IMR-90 (cell line): ENCODE measurements at places on chromosomes 1 and 21. TPM values are rescaled to one million over a fixed set of nuclear protein-coding genes. Genes with fewer than 3 reads are reported as not detected.

The TXNIP gene
- 60.0 and 77.2 TPM in 2 replicates for total RNA-seq

The TMEM82 gene
- total RNA-seq, result not detected in 2 replicates

The MX1 gene
- 1.9 and 2.5 TPM in 2 replicates for total RNA-seq

The MSH4 gene
- total RNA-seq, result under 0.01 TPM in 2 replicates

The UBIAD1 gene
- total RNA-seq, result 4.7 and 6.3 TPM in 2 replicates

The LRRC71 gene
- not detected in 2 replicates for total RNA-seq

DNA sequence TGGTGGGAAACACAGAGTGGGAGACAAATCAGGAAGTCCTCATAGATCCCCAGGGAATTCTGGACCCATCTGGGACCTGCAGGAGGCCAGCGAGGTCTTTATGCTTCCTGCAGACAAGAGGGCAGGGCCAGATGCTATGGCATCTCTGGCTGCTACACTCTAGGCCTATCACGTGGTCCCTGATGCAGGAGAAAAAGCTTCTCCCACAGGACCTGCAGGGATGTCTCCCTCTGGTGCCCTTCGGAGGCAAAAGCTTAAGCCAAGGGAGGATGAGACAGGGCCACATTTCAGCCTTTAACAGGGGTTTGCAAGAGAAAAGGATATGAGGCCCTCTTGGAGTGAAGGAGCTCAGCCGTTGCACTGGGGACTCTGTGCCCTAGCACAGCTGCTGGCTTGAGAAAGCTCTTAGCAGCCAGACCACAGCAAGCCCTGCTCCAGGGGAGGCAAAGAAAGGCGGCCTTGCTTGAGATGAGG lies 243.0 kb downstream of the C1orf94 start:
- no peak for DNase-seq

DNA sequence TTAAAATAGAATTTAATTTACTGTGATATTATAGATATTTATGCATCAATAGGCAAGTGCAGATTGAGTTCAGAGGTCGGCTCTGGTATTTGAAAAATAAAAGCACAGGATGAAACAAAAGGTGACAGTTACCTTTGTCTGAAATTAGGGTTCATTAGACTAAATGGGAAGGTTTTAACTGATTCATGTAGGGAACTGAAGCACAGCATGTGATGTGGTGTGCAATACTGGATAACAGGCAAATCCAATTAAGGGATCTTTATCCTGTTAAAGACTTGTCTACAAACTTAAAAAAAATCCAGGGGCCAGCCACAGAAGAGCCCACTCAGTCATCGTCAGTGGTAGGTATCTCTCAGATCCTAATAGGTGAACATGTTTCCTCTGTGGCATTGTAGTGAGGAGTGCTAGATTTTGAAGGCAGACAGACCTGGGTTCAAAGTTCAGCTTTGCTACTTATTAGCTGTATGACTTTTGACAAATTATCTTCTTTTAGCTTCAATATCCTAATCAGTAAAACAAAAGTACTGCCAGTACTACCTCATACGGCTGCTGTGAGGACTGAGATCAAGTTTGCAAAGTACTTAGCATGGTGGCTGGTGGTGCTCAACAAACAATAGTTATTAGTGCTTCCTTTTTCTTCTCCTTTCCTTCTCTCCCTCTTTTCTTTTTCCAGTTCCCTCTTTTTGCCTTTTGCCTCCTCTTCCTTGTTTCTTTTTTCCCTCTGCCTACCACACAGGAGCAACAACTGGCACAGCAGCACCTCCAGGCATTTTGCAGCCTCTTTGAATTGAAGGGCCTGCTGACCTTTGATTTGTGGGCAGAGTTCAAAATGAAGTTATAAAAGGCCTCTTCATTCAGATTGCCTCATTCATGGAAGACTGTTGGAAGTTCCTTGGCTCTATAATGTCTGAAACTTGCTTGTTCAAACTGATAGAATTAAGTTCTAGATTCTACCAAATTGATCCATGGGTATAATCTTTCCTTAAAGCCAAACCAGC lies 44.9 kb upstream of the FOXD3 start:
- no peak for DNase-seq

DNA sequence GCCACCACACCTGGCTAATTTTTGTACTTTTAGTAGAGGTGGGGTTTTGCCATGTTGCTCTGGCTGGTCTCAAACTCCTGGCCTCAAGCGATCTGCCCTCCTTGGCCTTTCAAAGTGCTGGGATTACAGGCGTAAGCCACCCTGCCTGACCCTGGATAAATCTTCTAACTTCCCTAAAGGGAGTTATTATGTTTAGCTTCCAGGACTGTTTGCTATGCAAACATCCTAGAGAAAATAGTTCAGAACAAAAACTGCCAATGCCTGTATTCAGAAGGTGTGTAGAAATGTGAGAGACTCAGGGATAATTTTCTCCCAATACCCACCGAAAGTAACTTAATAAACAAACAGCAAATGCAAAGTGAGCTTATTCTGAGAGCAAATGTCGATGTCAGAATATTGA lies 301.2 kb downstream of the TGFB2 start:
- DNase-seq, result no peak

GRCh38 chr1:170863621-170864020 lies 71.7 kb upstream of the MROH9 start:
- no peak for DNase-seq

GRCh38 chr1:176983731-176984130 lies 180.8 kb downstream of the ASTN1 start:
- no peak for DNase-seq

GRCh38 chr1:29499104-29499650 lies 262.9 kb downstream of the PTPRU start:
- DNase-seq, result no peak

DNA sequence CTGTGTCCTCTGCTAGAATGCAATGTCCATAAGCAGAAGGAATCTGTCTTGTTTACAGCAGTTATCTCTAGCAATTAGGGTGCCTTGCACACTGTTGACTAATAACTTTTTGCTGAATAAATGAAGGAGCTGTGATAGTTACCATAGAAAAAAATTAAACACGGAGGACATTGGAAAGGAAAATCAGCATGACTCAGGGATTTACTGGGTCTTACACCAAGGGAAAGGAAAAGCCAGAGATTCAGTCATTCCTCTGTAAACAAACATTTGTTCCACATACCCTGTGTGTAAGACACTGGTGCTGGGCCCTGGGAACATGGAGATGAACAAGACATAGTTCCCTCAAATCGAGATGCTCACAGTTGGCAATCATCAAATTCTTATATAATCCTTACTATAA lies 183.3 kb downstream of the PTGER3 start:
- peak; percentile 4 for DNase-seq

DNA sequence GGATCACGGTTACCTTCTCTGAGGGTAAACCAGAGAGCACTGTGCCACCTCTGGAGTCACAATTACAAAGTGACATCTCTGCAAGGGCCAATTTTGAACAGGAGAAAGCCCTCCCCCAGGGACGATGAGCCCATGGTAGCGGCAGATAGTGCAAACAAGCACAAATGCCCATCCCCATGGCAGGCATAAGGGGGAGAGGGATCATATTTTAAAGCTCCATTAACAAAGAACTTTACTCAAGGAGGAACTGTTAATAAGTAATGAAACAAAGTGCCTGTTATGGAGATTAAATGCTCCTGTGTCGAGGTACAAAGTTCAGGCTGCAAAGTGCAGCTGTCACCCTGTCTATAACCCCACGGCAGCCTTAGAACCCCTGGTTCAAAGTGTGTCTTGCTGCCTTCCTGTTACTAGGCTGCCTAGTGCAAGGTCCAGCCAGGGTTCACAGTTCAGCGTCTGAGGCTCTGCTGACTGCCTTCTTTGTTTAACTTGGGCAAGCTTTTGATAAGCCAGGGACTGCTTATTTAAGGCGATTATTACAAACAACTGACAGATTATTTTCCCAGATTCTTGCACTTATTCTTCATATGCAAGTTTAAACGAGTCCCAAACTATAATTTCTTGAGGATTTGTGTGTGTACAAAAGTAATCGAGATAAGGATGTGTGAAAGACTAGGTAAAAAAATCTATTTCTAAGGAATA lies 75.7 kb upstream of the NRIP1 start:
- DNase-seq, result no peak

DNA sequence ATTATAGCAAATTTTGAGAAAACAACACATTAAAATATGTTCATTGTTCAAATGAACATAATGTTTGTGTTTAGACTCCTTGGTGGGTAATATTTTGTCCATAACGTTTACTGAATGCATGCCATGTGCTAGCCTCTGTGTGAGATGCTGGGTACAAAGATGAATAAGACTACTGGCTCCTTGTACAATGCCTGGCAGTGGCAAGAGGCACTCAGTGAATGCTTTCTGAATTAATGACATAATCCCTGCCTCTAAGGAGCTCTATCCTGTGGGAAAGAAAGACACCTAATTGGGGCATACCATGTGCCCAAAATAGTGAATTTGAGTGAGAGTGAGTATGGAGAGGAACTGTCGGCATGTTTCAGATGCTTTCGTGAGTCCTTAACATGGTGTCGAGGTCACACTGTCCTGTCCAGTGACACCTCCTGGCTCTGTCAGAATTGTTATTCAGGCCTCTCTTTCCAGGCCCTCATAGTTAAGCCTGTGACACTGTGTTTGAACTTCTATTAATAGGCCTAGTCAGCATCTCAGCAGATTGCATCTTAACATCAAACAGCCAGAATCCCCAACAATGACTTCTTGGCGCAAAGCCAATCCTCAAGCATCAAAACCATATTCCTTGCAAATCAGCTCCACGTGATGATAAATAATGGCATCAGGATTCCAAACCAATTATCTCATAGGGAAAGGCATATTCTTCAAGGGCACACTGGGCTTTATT lies 32.8 kb upstream of the S1PR1 start:
- DNase-seq, result peak; percentile 70

DNA sequence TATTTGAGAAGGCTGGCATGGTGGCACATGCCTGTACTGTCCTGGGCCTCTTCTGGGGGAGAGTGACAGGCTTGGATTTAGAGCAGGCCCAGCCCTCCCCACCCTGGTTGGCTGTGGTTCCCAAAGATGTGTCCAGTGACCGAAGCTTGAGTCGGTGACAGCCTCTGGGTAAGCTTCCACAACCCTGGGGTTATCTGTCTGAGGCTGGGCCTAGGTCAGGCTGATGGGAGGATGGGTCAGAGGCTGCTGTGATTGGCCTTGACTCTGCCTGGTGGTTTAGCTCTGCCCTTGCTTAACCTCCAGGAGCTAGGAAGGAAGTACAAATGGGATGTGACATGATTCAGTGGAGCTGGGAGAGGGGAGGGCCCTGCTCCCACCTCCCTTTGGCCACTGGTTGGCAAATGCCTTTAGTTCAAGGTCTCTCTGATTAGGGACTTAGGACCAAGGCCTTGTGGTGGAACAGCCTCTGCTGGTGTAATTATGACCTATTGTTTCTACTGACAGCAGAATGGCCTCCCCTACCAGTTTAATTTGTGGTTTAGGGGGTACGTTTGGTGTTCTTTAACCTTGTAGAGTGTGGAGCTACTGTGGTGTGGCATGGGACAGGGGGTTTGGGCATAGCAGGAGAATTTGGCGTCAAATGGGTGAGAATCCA lies 16.6 kb downstream of the NUDC start:
- DNase-seq, result no peak

- DNase-seq, result peak; percentile 39
These were observed 29.9 kb downstream of the TP53BP2 start for GRCh38 chr1:223815865-223816264.

DNA sequence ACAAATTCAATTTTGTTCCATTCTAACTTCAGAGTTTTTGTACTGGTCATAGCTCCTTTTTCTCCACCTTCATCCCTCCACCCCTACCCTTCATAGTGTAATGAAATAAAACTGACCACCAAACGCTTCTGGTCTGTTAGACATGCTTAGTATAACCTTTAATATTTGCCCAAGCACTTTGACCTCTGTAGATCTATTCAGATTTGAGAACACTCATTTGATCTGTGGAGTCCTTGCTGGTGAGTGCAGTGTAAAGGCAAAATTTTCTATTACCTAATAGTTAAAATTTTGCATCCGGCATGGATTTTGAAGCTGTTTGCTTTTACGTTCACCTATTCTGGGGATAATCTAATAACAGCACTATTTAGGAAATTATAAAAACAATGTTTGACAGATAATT lies 41.2 kb downstream of the TMEM200B start:
- DNase-seq, result no peak
